Smooth muscle cell of the umbilical artery (primary cell): ENCODE measurements at places on chromosomes 11 and 22. TPM values are rescaled to one million over a fixed set of nuclear protein-coding genes. Genes with fewer than 3 reads are reported as not detected.

AGBL2 gene
- 0.30 and 2.0 TPM in 2 replicates for total RNA-seq

TH gene
- not detected in 2 replicates for total RNA-seq

CASP5 gene
- not detected in 2 replicates for total RNA-seq

OR8K3 gene
- not detected in 2 replicates for total RNA-seq

PGA5 gene
- total RNA-seq, result not detected in 2 replicates
